ENCODE measurements at places on chromosomes 6 and 20.
A peak's percentile ranks its signal among the peaks of the same experiment; 100 is the strongest.

GRCh38 chr6:165800337-165800736 is 137.3 kb upstream of the PDE10A start:
- DNase-seq: no peak

DNA sequence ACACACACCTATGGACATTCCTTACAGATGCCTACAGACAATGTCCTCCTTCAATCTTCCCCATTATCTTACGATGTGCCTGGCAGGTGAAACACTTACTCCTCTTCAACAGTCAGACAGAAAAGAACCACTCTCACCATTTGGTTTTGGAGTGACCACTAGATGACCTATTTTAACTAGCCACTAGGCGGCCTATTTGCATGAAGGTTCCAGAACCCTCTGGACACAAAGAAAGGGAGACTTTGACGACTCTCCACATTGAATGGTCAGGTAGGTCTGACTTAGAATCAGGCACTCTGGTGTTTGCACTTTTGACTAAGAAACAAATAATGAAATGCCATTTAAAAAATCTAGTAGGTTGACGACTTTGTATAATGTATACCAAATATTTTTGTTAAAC is 42.0 kb downstream of the PNLDC1 start:
- DNase-seq: no peak

- no peak for DNase-seq
Measured at GRCh38 chr20:54086507-54087039, 16.2 kb upstream of the BCAS1 start.

DNA sequence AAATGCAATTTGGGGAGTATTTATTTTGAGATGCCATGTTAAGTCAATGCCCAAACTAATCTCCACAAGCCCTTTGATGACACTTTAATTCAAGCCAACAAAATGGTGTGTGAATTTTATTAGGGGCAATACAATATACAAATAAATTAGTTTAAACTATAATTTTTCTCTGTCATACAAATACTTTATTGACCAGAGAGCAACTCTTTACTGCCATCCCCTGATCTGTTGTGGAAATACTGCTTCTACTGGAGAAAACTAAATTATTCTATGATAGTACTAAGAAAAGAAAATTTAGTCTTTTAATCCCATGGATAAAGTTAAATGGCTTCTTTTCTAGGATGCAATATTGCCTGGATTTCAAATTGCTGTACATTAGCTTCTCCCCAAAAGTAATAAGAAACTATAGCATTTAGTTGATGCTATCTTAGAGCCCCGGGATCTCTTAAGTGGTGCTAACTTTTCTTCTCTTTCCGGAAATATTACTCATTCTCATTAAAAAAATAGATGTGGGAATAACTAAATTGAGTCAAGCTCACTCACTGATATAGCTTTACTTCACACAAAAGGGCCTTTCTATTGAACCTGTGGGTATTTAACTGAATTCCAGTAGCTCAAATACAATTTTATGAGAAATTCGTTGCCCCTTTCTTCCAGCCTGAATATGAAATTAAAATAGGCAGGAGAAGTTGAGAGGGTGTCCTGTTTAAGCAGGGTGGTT is 49.2 kb downstream of the SMPDL3A start:
- no peak for DNase-seq

GRCh38 chr20:4484379-4484997 is 237.2 kb upstream of the PRND start:
- no peak for DNase-seq

DNA sequence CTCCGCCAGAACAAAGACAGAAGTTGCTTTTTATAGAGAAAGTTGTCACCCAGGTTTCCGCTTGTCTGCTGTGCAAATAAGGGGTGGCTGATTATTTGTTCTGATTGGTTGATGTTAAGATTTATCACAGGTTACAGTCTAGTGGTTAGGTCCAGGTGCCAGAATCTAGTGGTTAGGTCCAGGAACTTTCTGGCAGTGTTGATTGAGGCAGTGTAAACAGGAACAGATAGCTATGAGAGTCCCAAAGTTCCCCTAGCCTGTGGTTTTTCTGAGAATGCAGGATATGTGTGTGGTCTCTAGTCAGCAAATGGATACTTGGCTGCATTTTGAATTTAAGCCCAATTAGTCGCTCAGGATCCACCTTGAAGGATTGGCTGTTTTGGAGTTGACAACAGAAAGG is 148.0 kb downstream of the TMEM200A start:
- DNase-seq: no peak

GRCh38 chr6:85112540-85112939 is 337.3 kb upstream of the NT5E start:
- DNase-seq: no peak

- DNase-seq: no peak
Measured at GRCh38 chr6:10426781-10427279, 12.0 kb upstream of the TFAP2A start.

- DNase-seq: no peak
Measured at GRCh38 chr6:167047554-167047953, 48.4 kb downstream of the CEP43 start.

- no peak for DNase-seq
Measured at GRCh38 chr6:43465948-43466347, 10.6 kb upstream of the DLK2 start.

DNA sequence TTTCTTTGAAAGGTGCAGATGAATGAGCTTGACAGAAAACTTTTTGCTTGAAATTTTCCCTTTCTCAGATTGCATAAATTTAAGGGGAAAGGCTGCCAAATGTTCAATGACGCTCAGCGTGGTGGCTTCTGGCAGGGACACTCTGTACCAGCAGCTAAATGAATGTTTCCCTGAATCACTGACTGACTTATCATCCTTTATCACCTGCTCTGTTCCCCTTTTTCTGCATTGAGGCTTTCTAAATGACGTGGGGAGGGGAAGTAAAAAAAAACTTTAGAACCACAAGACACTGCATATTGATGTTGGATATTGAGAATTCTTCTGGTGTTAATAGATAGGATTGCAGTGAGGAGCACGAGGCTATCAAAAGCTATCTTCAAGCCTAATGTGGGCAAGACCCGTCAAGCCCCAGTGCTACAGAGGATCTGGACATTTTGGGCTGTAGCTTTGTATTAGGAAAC is 46.9 kb upstream of the ENPP5 start:
- DNase-seq: peak; percentile 59

DNA sequence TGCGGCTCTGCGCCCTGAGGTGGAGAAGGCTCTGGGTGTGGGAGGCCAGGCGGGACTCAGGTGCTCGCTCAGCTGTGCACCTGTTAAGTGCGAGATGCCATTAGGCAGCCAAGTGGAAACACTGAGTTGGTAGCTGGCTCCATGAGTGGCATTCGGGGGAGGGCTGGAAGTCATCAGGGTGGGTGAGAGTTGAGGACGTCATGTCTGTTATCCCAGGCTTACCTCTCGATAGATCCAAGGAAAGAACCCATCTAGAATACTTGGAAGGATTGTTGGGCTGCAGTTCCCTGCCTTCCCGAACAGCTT is 41.3 kb downstream of the TAF8 start:
- no peak for DNase-seq

DNA sequence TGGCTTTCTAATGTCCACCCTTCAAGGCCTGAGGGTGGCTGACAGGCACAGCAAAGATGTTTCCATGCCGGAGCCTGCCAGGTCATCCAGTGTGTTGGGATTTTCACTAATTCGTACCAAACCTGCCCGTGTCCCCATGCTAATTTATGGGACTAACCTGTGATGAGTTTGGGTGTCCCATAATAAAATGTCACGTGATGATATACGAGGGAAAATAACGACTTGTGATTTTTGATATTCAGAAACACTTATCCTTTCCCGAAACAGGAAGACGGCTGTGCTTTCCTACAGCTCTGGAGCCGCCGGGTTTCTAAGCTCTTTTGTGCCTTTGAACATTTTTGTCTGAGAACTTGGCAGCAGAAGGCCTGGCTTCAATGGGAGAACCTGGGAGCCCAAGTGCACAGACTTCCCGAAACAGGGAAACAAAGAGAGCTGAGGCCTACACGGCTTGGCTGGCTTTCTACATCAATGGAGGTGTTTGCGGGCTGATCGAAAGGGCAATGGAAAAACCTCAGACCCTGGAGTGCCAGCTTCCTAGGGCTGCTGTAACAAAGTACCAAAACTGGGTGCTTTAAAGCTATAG is 171.9 kb upstream of the JARID2 start:
- DNase-seq: no peak

DNA sequence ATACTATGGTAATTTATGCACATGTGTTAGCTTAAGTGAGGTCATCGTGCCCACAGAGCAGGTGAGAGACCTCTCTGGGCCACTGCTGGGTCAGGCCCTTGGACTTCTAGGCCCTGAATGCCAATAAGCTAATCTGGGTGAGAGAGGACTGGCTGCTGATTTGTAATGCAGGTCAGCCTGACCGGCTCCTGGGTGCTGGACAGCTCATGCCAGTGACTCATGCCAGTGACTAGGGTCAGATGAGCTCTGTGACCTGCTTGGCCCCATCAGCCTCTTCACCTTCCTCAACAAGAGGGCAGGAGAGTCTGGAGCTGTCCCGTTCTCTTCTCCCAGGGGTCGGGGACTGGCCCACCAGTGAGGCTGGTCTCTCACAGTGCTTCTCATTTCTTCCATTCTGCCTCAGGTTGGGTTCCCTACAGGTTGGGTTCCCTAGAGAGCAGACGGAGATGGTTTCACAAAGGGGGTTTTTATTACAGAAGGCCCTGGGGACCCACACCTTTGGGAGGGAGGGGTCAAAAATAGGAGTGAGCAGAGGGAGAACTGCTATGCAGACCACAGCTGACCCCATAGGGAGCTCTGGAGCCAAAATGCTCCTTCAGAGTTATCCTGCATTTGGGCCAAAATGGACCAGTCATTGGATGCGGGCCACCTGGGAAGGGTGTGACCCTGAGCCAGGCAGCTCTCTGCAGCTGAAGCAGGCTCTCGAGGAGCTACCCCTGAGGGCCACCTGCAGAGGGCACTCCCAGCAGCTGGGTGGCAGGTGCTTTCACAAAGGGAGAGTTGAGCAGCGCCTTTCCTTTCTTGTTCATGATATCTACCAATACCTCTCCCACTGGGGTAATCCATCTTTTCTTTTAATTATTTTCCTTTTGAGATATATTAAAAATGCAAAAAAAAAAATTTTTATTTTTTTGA is 2.2 kb upstream of the OXT start:
- no peak for DNase-seq

- DNase-seq: no peak
Measured at GRCh38 chr6:156988276-156989158, 211.3 kb downstream of the ARID1B start.

DNA sequence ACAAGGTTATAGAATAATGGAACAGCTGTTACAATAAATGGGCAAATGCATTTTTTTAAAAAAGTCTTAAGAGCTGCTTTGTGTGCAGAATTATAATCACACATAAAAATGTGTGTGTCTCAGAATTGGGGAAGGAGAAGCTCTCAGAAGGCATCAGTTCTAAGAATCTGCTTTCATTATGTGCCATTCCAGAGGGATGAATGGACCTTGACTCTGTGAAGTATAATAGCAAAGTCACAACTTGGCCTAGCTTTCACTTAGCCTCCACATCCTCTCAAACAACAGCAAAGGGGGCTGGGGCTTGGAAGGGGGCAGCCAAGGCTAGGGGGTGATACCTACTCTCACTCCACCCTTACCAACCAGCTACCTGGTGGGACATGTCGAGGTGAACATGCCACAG is 265.0 kb downstream of the CDC5L start:
- DNase-seq: no peak

DNA sequence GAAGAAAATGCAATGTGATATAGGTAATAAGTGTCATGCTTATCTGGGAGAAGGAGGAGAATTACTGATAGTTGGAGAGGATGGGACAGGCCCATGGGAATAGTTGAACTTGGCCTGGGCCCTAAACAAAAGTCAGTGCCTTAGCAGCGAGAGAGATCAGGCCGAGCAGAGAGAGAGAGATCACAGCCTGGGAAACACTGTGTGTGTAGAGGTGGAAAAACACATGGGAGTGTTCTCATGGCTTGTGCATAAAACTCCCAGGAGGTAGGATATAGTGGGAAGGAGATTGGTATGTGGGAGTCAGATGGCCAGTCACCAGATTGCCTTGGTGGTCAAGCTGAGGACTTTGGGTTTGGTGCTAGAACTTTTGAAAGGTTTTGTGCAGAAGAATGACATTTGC is 47.6 kb downstream of the FIG4 start:
- DNase-seq: no peak

DNA sequence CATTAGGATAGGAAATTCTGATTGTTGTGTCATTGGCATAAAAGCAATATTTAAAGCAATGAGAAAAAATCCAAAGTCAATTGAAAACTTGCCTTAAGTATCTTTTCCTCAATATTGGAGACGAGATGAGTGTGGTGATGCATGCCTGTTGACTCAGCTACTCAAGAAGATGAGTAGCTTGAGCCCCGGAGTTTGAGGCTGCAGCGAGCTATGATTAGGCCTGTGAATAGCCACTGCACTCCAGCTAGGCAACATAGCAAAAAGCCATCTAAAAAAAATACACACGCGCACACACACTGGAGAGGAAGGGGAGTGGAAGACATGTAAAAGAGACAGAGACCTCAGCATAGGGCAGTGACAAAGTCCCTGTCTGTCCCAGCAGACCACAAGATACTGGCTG is 9.7 kb upstream of the MARCKS start:
- no peak for DNase-seq

DNA sequence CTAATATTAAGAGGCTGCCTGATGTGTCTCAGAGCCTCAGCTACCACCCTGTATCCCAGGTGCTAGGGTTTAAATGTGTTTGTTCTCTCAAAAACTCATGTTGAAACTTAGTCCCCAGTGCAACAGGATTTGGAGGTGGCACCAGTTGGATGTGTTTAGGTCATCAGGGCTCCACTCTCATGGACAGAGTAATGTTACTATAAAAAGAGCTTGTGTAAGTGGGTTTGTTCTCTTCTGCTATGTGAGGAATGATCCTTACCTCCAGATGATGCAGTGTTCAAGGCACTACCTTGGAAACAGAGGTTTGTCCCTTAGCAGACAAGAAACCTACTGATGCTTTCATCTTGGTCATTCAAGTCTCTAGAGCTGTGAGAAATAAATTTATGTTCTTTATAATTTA is 164.9 kb upstream of the EPHA7 start:
- DNase-seq: no peak

DNA sequence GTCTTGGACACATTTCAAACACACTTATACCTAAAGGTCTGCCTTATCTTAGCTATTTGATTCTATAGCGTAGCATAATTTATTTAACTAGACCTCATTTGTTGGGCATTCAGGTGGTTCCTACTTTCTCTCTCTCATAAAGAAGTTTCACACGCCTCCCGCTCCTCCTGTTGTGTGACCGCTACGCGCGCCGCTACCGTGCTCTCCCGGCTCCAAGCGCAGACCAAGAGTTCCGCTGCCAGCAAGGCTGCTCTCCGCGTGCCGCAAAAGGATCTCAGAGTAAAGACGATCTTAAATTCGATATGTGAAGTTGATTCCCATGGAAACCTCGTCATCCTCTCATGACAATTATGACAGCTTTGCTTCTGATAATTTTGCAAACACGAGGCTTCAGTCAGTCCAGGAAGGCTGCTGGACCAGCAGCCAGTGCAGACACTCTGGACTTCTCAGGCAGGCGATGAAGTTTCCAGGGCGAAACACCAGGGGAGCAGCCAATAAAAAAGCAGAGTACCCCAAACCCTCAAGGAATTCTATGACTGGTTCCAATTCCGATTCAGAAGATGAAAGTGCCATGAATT is 20.4 kb downstream of the PRSS16 start:
- no peak for DNase-seq

GRCh38 chr6:99287523-99287922 is 62.0 kb downstream of the FAXC start:
- no peak for DNase-seq
